ENCODE measurements at places on chromosomes 2 and 18.

DNA sequence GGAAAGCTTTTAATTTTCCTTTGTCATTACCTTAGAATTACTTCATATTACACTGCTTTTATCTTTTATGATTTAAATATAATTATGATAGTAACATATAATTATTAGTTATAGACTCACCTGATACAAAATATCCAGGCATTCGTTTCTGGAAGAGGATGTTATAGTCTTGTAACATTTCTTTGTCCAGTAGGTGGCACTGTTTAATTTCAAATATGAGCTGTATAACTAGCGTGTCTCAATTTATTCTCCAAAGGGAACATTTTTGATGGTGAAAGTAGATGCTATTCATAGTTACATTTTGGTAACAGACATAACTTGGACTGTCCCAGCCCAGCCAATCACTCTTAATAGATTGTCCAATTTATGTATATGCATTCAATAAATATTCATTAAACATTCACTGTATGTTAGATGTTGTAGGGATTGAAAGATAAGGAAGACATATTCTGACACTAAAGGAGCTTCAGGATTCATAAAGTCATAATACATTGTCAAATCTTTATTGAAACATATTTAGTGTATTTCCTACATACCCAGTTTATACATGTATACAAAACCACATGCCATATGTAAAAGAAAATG is 19.2 kb downstream of the DAW1 start:
- no peak for DNase-seq

- peak; percentile 42 for DNase-seq
Measured at GRCh38 chr2:24409700-24410556, 49.6 kb upstream of the ITSN2 start.

DNA sequence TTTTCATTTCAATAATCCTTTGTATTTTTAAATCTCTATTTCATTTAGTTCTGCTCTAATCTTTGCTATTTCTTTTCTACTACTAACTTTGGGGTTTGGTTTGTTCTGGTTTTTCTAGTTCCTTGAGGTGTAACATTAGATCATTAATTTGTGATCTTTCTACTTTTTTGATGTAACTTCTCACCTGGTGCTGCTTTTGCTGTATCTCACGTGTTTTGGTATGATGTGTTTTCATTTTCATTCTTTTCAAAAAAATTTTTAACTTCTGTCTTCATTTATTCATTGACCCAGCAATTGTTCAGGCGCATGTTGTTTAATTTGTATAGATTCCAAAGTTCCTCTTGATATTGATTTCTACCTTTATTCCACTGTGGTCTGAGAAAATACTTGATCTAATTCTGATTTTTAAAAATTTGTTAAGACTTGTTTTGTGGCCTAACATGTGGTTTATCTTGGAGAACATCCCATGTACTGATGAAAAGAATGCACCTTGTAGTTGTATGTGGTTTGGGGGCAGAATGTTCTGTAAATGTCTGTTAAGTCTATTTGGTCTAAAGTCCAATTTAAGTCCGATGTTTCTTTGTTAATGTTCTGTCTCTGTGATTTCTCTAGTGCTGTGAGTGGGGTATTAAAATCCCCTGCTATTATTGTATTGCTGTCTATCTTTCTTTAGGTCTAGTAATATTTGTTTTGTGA is 17.3 kb upstream of the MALT1 start:
- DNase-seq: no peak

DNA sequence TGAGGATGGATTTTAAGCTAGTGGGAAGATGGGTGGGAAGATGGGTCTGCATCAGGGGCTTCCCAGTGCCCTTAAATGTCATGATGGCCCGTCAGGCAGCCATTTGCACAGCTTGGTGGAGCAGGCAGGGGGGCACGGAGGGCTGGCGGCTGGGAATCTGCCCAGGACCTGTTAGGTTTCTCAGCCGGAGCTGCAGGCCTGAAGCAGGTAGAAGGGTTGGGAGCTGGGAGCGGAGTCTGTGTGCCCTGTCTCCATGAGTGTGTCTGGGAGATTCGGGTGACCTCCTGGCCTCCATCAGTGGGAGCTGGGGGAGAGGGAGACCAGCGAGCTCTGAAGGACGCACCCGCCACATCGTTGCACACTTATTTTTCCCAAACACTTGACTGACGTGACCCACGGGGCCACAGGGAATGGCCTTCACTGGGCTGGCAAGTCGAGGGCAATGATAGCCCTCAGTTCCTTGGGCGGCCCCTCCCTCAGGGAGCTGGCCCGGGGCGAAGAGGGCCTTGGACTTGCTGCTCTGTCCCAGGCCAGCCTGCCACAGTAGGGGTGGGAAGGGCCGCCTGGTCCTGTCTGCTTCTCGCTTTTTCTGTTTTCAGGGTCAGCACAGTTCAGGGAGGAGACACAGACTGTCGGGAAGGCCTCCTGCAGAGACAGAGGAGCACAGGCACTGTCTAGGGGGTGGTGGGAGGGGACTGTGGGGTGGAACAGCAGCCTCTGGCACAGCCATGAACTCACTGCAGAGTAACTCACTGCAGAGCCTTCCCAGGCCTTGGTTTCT is 236.8 kb downstream of the ZBTB7C start:
- DNase-seq: no peak

DNA sequence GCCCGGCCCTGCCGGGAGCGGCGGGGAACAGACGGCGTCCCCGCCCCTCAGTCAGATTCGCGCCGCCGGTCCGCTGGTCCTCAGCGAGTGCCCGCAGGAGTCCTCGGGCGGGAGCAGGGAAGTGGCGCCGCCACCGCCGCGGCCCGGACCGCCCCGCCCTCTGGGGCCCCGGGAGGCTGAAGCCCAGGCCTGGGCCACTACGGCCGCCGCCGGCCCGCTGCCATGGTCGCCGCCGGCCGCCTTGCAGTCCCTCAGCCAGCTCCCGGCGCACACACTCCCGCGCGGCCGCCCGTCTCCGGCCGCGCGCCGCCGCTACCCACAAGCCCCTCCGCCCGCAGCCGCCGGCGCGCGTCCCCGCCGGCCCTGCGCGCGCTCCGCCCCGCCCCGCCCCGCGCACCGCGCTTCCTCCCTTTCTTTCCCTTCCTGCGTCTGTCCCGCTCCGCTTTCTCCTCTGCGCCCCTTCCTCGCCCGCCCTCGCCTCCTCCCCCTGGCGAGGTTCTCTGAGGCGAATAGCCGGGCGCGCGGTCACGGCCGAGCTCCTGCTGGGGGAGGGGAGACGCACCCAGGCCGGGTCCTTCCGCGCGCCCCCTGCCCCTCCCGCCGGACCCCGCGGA is at the start of gene ROCK2:
Gene ROCK2, minus strand, starts transcription at position 295 of the 614 bp plus-strand sequence. CDS start 500 bp downstream, outside the sequence.
- peak; percentile 78 for DNase-seq

- DNase-seq: no peak
Measured at GRCh38 chr2:95001051-95001562, 24.4 kb upstream of the MAL start.

GRCh38 chr2:127479219-127479825 is 47.0 kb downstream of the IWS1 start:
- DNase-seq: no peak
